Stimulated activated CD4-positive, alpha-beta T cell treated with anti-CD3 and anti-CD28 coated beads, Interleukin-1b, Interleukin-23, amount 100 ng/mL, for 24 hours (primary cell): ENCODE measurements at places on chromosomes 16 and 17.

GRCh38 chr17:43641416-43641815 lies 20.3 kb downstream of the MEOX1 start:
- no peak for DNase-seq

DNA sequence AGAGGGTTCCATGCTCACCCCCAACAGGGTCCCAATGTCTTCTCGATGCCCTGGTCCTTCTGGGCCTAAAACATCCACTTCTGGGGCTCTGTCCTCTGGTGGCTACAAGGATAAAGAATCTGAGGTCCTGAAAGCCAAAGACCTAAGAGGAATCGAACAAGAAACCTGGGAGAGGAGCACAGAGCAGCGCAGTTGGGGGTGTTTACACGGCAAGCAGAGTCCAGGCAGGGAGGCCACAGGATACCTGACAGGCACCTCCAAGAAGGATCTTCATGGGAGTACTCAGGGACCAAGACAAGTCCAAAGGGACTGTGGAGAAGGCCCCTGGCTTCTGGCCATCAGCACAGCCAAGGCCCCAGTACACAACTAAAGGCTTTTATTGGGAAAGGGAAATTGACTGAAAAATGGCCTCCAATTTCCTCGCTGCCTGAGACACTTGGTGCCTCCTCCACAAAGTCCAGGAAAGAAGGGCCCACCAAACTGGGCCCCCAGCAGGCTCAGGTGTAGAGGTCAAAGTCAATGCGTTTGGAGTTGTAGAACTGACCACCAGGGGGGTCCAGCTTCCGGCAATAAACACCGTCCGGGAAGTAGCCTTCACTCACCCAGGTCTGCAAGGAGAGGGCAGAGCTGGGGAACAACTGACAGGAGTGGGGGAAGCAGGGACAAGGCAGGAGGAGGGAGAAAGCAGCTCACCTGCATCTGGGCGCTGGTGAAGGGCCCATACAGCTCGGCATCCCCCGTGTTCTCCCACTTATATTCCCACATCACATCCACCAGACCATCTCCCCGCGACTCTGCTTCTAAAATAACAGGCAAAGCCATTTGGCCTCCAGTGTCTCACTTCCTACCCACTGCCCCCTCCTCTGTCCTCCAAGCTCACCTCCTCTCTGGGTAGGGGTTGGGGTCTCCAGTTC lies 2.4 kb downstream of the CD2BP2 start:
- no peak for DNase-seq

DNA sequence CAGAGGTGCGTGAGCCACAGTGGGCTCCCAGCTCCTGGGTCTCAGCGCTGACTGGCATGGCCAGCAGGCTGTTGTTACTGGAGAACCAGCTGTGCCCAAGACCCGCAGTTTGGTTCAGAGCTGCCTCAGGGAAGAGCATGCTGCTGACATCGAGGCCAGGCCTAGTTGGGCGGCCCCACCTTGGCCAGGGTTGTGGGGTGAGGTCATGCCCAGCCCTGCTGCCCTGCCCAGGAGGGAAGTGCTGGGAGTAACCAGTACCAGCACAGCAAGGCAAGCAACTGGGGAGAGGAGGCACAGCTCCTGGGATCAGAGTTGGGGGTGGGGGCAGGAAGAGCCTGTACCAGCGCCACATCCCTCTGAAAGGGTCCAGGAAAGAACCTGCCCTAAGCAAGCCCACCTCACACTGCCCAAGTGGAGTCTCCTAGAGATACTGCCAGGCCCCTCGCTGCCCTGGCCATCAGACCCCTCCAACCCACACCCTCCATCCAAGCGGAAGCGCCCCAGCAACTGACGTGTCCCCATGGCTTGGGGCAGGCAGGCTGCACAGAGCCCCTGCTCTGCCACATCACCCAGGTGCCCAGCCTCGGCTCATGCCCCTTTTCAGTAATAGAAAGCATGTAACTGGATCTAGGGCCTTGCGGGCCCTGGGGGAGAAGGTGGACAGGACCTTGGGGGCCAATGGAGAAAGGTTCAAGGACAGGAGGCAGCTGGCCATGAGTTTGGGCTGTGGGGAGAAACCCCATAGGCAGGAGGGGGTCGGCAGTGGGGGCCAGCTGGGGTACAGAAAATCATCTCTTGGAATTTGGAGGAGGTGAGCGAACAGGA lies 990 bp downstream of the DOK4 start:
- DNase-seq = no peak

DNA sequence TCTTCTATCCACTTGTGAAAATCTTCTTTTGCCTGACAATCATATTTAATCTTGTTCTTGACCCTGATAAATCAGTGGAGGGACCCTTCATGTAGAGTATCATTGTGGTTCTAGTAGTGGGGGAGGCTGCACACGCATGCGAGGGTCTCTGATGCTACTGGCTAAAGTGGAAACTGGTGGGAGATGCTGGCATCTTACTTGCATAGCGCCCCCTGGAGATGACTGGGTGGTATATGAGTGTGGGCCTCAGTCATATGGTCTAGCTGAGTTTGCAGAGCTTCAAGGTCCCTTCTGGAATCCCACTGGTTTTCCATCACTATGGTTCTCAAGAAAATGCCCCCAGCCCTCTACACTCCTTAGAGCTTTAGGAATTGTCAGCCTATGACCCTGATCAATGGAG lies 236.4 kb upstream of the AXIN2 start:
- DNase-seq = no peak

DNA sequence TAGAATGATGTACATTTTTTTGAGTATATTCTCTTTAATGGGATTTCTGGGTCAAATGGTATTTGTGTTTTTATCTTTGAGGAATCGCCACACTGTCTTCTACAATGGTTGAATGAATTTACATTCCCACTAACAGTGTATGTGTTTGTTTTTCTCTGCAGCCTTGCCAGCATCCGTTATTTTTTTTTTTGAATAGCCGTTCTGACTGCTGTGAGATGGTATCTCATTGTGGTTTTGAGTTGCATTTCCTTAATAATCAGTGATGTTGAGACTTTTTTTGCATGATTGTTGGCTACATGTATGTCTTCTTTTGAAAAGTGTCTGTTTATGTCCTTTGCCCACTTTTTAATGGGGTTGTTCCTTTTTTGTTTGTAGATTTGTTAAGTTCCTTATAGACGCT lies 172.7 kb upstream of the CDH8 start:
- no peak for DNase-seq

DNA sequence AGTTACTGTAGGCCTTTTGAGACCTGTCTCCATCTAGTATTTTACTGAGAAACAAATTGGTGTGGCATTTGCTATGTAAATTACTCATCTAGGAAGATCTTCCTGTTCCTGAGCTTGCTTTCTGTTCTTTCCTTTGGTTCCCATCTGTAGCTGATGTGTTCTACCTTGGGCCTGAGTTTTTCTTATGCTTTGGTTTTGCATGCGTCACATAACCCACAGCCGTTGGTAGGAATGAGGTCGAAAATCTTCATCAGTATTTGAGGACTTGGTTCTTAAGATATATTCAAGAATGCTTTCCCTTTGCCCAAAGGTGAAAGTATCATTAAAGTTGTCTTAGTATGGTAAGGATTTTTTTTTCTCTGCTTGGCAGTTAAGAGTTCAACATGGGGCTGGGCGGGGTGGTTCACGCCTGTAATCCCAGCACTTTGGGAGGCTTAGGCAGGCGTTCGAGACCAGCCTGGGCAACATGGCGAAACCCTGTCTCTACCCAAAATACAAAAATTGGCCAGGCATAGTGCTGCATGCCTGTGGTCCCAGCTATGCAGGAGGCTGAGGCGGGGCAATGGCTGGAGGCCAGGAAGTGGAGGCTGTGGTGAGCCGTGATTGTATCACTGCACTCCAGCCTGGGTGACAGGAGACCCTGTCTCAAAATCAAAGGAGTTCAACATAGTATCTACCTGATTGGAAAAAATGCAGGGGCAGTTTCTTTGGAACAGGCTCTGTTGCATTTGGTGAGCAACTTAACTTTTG lies 28.8 kb downstream of the IST1 start:
- DNase-seq = no peak

- DNase-seq = no peak
These were observed 7.2 kb upstream of the ZNF778 start for GRCh38 chr16:89210165-89210903.

DNA sequence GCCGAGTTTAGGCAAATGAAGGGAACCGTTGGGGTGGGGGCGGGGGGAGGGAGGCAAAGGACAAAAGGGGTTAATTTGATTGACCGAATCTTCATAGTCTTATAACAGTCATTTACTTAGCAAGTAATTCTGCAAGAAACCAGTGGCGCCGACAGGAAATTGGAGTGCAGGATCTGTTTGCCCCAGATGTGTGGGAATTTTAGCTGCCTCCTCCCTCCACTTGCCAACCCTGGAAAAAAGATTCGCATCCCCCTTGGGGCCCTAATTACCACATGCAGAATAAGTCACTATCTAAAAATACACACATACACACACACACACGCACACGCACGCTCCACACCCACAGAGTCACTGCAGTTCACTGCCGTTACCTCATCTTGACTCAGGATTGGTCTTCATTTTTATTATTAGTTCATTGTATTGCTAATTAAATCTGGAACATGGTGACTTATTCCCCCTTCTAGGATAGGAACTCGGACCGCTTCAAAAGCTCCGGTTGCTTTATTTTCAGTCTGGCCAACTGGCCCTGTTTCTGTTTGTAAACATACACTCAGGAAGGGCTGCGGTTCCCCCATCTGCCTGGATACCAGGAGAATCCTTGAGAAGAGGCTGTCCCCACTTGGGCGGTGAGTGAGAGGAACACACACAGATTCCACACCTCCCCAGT lies 241.6 kb upstream of the SALL1 start:
- no peak for DNase-seq

DNA sequence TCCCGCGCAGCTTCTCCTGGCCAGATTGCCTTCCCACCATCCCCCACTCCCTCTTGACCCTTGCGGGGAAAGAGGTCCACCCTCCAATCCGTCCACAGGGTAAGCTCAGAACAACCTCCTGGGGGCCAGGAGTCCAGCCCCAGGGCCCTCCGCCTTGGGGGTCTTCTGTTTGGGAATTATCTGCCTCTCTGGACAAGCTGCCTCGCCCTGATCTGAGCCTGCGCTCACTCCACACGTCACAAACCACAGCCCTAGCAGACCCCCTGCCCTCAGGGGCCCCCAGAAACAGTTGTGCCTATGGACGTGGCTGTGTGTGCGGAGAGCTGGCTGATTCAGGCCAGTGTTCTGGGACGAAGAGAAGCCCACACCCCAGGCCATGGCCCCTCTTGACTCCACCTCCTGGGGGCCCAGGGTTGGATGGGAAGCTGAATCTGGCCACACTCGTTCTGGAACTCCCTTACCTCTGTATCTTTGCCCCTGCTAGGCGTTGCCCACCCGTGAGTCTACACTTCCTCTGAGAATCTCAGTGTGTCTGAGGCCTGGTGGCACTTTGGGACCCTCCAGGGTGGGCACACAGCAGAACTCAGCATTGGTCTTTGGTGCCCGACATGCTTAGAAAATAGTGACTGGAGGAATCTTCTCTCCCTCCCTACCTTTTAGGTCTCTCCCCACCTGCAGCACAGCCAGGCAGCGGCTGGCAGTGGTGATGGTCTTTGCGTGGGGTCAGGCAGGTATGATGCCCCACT lies 119.9 kb upstream of the SMURF2 start:
- no peak for DNase-seq

DNA sequence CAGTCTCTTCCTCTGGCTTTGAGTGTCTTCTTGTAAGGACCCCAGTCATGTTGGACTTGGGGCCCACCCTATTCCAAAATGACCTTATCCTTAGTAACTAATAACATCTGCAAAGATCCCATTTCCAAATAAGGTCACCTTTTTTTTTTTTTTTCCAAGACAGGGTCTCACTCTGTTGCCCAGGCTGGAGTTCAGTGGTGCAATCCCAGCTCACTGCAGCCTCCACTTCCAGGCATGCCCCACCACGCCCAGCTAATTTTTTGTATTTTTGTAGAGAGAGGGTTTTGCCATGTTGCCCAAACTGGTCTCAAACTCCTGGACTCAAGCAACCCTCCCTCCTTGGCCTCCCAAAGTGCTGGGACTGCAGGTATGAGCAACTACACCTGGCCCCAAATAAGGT lies 118.8 kb upstream of the GSE1 start:
- DNase-seq = no peak

- no peak for DNase-seq
These were observed 129.8 kb downstream of the C16orf78 start for GRCh38 chr16:49503256-49504022.

DNA sequence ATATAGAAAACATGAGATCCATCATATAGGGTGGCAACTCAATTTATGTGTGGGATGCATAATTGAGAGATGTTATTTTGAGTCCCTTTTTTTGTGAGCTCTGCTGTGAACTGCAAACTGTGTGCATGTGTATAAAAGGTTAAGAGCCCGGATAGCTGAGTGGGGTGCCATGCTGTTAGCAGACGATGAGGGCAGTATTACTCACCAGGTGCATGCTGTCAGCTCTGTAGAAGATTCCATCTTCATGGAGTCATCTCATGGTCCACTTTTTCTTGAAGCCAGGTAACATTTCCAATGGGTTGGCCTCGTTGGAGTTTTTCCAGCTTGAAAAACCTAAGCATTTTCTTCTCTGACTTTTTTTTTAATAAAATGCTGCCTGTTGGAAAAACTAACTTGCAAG lies 43.0 kb upstream of the RHBDL3 start:
- DNase-seq = no peak

- peak; percentile 42 for DNase-seq
These were observed 802 bp upstream of the TOB1 start for GRCh38 chr17:50866950-50867362.

DNA sequence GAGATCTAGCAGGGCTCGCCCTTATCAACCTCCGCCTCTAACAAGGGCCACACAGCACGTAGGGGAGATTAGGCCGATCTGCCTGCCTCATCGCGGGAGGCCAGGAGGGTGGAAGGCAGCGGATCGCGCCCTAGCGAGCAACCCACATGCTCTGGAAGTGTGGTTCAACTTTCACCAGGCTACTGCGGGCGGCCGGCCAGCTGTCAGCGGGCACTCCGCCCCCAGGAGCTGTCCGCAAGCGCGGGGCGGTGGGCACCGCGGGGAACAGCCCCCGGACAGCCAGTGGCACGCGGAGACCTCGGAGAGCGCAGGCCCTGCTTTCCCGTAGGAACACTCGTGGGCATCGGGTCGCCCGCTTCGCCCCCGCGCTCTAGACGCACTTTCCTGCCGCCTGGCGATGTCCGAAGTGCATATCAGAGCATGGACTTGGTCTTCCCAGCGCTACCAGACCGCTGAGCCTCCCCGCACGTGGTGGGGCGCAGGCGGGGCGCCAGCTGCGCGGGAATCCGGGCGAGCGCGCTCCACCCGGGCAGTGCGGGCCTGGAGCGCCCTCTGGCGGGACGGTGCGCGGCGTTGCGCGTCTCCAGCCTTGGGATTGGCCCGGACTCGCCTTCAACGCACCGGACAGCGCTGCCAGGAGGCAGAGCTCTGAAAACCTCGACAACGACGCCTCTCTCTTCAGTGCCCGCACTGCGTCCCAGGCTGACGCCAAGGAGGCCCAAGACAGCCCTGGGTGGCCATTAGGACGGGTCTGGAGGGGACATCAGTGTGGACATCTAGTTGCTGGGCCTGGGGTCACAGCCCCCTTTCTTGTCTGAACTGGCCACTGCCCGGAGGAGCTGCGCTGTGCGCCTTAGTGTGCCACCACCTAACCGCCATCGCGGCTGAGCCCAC lies 3.6 kb upstream of the ZNHIT3 start:
- DNase-seq = peak; percentile 75
